NCI-H345 (cell line): ENCODE measurements at places on chromosomes 6 and 20.

- DNase-seq = no peak
These were observed 2.7 kb downstream of the NEU1 start for GRCh38 chr6:31859923-31860322.

- DNase-seq = no peak
These were observed 79.0 kb upstream of the ATXN1 start for GRCh38 chr6:16840291-16840690.

GRCh38 chr6:51511081-51511480, 576.3 kb downstream of the PKHD1 start:
- DNase-seq = no peak

DNA sequence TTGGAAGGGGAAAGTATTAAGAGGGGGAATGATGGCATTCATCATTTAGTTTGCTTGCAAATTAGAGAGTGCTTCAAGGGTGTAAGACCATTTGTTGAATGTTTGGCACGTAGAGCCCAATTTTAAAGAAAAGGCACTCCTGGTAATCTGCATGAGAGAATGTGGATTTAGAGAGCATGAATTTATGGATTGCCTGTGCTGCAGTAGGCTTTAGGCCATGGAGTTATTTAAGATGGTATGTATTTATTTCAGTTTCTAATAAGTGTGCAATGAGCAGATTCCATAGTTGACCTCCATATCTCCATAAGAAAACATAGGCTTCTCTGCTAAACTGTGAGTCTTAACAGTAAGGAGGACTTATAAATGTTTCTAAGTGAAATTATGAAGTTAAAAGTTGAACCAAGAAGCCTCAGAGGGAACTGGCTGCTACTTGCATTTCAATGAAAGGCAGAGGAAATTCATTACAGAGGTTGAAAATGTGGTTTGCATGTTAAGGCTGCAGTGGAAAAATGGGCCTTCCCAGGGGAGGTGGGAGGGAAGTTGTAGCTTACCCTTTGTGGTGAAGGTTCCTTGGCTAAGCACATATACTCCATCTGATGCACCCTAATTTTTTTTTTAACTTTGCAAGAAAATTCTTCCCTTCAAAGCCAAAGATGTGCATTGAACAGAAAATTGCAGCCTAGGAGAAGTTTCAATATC, 134.2 kb downstream of the CARMIL1 start:
- DNase-seq = no peak

DNA sequence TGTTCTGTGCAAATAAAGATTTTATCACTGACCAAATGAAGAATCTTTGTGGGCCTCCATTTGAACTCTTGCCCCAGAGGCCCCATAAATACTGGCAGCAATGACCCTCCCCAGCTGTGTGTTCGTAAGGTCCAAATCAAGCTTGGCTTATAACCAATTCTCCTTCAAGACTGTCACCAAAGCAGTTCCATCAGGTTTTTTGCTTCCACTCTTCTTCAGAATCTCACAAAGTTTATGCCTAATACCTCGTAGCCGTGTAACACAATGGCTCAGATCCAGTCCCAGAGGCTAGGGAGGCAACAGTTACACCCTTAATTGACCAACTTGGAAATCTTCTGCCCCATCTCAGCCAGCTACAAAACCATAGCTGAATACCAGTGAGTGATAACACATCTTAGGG, 120.5 kb downstream of the HIVEP2 start:
- DNase-seq = no peak

DNA sequence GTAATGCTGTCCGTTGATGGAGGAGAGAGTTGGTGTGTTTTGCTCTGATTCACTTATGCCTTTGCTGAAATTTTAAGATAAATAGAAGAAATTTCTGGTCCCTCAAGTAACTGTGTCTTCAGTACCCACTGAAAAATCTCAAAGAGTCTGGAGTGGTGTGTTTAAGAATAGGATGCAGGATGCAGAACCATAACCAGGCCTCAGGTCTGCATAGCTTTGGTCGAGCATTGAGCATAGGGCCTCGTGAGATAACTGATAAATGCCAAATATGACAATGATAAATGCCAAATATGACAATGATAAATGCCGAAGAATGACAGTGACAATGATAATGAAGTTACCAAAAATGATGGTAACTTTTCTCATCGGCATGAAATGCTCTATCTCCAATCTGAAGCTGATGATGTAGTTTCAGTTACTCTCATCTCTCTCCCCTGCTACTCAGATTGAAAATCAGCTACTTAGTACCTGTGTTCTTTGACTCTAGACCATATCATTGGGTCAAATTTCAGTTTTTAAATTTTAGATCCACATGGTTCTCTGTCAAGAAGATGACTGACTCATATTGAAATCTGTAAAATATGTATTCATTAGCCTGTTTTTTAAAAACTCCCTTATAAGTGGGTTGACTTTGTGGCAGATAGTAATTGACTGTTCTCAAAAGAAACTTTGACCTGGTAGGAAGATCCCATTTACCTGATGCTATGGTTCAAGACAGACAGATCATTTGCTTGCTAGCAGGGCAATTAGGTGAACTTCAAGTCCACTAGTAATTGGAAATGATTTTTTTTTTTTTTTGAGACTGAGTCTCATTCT, 96.6 kb downstream of the SLC16A10 start:
- no peak for DNase-seq
